NCI-H1930 (cell line): ENCODE measurements at places on chromosomes 11 and 22.

DNA sequence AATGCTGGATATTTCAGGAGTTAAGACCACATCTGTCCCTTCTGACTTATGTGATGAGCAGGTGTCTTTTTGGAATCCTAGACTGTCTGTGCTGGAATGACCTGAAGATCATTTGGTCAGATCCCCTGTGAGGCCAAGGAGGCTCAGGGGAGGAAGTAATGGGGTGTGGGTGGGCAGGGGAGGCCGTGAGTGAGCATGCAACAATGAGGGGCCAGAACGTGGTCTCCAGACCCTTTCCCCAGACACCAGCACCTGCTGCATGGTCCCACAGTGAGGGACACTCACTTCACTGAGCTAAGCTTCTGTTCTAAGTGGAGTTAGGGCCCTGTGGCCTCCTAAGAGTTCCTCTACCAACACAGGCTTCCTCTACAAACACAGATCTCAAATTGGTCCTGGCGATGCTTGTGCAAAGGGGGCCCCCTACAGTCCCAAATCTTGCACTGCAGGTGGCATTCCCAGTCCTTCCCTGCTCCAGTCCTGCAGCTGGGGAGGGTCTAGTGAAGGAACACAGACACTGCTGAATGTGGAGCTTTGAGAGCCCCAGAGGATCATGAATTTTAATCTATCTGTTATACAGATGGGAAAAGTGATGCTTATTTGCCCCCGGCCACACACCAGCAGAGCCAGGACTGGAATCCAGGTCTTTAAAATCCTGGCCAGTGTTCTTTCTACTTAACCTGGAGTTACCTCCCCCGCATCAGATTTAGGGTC, 7.4 kb downstream of the USP2 start:
- no peak for DNase-seq

- no peak for DNase-seq
Observed at GRCh38 chr11:70721006-70721405, 322.7 kb downstream of the CTTN start.

DNA sequence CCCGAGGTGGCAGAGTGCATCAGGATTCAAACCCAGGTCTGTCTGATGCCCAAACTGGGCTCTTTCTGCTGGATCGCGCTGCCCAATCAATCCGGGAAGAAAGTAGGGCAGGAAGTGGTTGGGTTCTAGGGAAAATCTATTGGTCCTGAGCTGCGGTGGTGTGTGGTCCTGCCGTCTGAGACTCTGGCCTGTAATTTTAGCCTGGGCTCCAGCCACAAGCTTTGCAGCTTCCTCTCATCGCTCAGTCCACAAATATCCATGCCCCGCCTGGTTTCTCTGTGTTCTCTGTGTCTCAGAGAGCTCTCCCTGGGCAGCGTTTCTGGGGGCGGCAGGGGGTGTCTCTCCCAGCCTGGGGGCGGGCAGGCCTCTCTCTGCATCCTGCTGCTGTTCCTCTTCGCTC, 18.7 kb downstream of the CACNG2 start:
- DNase-seq = no peak

- no peak for DNase-seq
Observed at GRCh38 chr22:39298241-39298987, 21.0 kb downstream of the RPL3 start.

- no peak for DNase-seq
Observed at GRCh38 chr11:13620063-13620462, 48.4 kb upstream of the FAR1 start.

- DNase-seq = no peak
Observed at GRCh38 chr11:36510594-36510942, 496 bp upstream of the TRAF6 start.

GRCh38 chr22:49923445-49923844, 5.0 kb downstream of the CRELD2 start:
- no peak for DNase-seq

DNA sequence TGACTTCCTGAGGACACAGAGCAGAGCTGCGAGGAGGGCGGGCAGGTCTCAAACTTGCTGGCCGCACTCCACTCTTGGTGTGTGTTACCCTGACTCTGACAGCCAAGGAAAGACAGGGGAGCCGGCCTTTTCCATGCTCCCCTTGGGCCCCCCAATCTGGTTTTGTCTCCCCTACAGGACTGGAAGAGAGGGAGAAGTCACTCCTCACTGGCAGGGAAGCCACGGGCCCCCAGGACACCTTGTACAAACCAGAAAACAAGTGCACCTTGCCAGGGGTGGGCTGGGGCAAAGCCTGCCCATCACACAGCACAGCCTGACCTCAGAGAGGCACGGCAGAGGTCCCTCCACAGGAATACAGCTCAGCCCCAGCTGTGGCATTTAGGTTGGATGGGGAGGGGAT, 20.2 kb downstream of the CBX7 start:
- no peak for DNase-seq

GRCh38 chr11:88064097-88064705, 111.0 kb downstream of the RAB38 start:
- no peak for DNase-seq

- no peak for DNase-seq
Observed at GRCh38 chr22:24432059-24432853, 4.9 kb downstream of the ADORA2A start.

DNA sequence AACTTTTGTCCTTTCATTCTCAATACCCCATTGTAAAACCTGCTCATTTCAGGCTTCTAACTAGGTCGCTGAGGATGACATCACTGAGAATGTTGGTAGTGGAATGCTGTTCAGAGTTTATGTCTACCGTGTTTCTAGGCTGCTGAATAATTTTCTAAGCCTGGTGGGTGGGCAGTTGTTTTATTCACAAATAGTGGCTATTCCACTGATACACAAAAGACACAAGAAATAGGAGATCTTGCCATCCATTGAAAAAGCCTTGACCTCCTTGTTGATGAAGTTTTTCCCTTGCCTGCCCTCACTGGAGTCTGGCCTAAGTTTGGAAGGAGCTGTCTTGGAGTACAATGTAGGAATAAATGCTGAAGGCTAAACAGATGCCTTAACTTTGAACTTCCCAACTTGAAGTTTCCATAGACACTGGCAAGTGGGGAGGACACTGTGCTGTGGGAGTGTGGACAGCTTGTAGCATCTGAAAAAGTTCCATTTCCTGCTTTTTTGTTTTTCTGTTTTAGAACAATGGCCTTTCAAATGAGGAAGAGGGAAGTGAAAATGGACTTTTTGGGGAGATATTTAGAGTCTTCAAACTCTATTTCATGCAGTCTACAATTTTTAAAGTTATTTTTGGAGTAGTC, 59.2 kb downstream of the TRIM44 start:
- DNase-seq = no peak

- DNase-seq = no peak
Observed at GRCh38 chr11:45335434-45335833, 49.3 kb upstream of the SYT13 start.

DNA sequence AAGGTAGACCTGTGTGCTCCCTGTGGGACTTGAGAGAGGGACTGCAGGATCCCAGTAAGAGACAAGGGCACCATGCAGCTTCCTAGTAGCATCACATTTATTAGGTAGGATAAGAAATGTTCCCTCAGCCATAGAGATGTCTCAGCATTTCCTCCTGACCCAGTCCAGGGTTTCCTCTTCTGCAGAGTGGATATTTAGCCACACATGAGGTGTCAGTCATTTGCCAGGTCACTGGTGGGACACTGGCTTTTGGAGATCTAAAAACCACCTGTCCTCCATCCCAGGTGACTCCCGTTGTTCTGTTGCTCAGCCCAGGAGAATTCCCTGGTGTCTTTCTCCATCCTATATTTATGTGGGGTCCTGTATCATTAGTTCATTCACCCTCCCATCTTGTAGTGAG, 117.5 kb upstream of the NNMT start:
- DNase-seq = no peak

- no peak for DNase-seq
Observed at GRCh38 chr22:20857247-20857643, 1.4 kb downstream of the PI4KA start.

DNA sequence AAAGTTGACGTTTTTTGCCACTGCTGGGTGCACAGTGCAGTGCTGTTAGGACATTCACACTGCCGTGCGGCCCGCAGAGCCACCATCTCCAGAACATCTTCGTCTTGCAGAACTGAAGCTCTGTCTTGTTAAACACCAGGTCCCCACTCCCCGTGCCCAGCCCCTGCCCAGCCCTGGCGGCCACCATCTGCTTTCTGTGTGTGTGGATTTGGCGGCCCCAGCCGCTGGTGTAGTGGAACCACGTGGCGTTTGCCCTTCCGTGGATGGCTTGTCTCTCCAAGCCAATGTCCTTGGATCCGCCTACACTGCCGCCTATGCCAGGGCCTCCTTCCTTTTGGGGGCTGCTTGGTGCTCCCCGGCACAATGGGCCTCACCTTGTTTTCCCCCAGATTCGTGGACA, 8.2 kb upstream of the MUC5AC start:
- no peak for DNase-seq

DNA sequence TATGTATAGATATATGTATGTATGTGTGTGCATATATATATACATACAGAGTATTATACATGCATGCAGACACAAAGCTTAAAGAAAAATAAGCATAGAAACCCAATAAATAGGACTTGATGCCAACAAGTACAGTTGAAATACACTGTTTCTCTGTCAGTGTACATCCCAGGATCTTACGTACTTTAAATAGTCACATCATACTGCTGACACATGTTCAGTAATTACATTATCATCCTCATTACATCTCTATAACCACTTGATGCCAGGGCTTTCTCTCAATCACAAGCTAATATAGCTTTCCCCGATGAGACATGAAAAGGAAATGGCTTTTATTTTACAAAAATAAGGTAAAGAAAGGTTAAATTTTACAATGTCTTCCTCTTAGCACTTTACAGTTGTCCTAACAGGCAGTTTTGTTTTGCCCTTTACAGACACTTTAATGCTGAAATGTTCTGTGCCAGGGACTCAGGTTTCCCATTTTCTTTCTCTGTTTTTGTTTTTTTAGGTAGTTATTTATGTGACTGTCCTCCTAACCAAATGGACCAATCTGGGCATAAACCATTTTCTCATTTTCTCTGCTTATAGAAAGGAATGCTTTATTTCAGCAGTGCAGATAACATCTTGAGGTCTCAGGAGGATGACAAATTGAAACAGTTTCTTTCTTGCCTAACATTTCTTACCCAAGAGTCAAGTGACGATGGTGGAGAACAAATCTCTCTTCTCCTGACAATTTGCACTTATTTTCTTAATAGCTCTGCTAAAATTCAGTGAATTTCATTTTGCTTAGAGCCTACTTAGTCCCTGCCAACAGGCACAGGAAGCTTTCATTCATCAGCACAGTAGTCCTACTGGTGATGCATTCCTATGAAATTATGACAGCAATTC, 350.2 kb downstream of the TTC28 start:
- DNase-seq = no peak

DNA sequence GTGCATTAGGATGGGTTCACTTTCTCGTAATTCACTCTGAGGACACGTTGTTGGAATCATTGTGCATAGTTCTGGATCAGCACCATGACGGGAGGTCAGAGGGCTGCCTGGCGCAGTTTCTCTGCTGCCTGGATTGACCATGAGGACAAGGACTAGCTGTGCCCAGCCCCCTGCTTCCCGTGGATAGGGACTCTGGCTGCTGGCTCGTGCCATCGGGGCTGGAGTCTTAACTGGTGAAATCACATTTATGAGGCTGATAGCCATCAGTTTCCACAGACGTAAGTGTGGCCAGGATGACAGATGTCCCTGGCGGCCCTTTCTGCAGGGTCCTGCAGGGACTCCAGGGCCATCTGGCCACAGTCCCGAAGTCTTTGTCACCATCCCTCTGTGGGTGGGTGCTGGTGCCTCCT, 24.1 kb upstream of the GRAMD4 start:
- no peak for DNase-seq

GRCh38 chr22:49329636-49330035, 498.0 kb downstream of the BRD1 start:
- DNase-seq = no peak

DNA sequence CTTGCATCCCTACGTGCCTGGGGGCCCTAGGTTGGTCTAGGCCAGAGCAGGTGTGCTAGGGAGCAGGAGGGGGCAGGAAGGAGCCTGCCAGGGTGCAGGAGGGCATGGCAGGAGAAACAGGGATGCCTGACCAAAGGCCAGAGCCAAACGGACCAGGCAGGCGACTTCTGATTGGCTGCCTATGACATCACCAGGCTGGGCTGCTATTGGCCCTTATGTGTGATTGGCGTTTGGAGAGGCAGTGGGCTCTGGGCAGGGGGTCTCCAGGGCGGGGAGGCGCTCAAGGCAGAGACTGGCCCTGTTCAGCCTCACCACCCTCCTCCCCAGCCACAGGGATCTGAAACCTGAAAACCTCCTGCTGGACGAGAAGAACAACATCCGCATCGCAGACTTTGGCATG, 44.4 kb downstream of the MOB2 start:
- DNase-seq = no peak

- DNase-seq = no peak
Observed at GRCh38 chr22:30810105-30810504, 115.4 kb downstream of the OSBP2 start.

DNA sequence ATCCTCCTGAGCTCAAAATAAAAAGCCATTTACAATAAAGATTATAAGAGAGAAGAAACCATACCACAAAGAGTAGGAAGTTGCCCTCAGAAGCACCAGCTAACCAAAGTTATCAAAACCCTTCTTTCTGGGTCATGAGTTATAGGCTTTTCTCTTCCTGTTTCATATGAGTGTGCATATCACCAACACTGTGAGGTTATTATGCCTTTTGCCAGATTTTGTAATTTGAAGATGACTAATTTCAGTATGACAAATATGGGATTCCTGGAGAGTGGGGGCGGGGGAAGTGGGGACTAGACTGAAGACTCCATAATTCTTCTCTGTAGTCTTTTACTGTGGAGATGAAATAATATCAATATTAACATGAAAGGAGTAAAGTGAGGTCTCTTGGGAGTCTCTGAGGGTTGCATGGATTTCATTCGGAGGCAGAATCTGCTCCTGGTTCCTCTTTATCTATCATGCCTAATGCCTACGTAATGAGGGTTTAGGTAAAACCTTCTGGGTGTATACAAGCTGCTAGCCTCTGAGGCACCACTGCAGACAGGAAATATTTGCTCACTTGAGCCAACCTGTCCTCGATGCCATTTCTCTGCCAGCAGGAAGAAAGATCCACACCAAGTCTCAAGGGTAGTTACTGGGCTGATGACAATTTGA, 2.1 kb downstream of the LPXN start:
- no peak for DNase-seq

DNA sequence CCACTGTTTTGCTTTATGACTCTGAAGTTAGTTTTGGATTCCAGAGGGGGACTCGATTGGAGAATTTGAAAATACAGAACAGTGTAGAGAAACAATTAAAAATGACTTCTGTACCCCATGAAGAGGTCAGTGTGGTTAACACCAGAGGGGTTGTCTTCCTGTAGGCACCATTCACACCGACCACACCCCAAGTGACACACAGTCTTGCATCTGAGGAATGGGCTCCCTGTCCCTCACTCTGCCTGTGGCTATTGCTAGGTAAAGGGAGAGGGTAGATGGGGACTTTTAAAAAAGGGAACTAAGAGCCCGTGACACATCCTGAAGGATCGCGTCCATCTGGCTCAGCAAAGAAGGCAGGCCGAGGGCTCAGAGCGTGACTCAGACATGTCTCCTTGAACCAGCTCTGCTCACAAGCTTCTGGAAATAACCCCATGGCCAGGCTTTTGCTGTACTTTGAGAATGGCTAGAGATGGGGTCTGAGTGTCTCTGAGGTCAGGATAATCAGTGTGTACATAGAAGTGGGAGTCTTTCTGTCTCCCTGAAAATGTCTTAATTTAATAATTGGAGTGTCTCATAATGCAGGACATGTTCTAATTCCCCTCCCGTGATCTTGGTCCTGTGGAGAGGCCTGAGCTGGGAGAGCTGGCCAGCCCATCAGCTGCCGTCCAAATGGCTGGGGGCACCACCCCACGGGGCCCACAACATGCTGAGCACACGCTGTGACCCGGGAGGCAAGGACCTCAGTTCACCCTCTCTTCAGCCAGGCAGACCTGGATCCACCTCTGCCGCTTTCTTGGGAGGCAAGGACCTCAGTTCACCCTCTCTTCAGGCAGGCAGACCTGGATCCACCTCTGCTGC, 39.3 kb downstream of the SGSM1 start:
- DNase-seq = no peak
